Testis (tissue), 5 donors: ENCODE measurements at places on chromosomes 1 and 21. TPM values are rescaled to one million over a fixed set of nuclear protein-coding genes. Genes with fewer than 3 reads are reported as not detected.

RRP1 gene
- 40.2 TPM for total RNA-seq

DNA sequence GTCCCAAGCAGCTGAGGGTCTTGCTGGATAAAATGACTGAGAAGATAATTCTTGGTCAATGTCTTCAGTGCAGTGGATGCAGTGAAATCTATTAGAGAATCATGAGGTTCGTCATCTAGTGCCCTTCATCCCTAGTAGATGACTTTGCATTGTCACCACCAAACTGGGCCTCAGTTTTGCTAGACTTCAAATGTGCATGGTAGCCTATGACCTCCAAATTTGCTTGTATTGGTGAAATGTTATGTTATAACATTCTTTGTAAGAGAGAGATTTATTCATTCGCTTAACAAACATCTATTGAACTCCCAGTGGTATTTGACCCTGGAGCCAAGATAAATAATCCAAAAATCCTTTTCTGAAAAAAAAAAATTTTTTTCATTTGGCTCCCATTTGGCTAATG is 183.8 kb downstream of the LMX1A start:
- no peaks in the 10 kb centered on the region for H3K27me3 ChIP-seq
- H3K27ac ChIP-seq = no peak overlapping the region
- H3K4me1 ChIP-seq = no peaks in the 10 kb centered on the region

CFAP141 gene
- total RNA-seq = 4.0 TPM

UMODL1 gene
- 1.7 TPM for total RNA-seq

DNA sequence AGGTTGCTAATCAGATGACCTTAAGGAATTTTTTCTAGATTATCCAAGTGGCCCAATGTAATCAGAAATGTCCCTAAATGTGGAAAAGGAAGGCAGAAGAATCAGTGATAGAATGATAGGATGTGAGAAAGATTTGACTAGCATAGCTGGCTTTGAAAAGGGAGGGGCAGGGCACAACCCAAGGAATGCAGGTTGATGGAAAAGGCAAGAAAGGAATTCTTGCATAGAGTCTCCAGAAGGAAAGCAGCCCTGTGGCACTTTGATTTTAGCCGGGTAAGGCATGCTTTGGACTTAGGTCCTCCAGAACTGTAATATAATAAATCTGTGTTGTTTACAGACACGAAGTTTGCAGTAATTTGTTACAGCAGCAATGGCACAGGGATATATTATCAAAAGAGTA is 375.7 kb upstream of the B3GALT2 start:
- no peaks in the 10 kb centered on the region for H3K4me1 ChIP-seq
- H3K27ac ChIP-seq = no peak overlapping the region
- no peaks in the 10 kb centered on the region for H3K27me3 ChIP-seq
- no peak overlapping the region for H3K4me3 ChIP-seq

DNA sequence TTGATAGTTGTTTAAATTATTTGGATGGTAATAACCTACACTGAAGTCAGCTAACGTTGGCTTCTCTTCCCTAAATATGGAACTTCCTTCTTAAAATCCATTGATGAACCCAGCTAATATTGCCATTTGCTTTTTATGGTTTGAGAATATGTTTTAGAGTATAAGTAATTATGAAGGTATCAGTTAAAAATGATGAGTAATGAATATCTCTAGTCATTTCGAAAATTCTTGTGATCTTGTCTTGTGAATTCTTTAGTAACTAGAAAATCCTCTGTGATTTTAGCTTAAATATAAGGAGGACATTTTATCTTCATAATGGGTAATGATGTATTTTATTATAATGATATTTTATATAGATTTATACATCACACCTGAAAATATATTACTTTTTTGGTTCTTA is 50.5 kb downstream of the ADGRL2 start:
- no peaks in the 10 kb centered on the region for H3K36me3 ChIP-seq
- no peaks in the 10 kb centered on the region for H3K4me1 ChIP-seq
- no peak overlapping the region for H3K4me3 ChIP-seq
- no peak for DNase-seq
- no peak overlapping the region for H3K27ac ChIP-seq

EDARADD gene
- total RNA-seq = 3.2 TPM

PRDM16 gene
- 5.6 TPM for total RNA-seq

OR2L2 gene
- total RNA-seq = 0.56 TPM

DNA sequence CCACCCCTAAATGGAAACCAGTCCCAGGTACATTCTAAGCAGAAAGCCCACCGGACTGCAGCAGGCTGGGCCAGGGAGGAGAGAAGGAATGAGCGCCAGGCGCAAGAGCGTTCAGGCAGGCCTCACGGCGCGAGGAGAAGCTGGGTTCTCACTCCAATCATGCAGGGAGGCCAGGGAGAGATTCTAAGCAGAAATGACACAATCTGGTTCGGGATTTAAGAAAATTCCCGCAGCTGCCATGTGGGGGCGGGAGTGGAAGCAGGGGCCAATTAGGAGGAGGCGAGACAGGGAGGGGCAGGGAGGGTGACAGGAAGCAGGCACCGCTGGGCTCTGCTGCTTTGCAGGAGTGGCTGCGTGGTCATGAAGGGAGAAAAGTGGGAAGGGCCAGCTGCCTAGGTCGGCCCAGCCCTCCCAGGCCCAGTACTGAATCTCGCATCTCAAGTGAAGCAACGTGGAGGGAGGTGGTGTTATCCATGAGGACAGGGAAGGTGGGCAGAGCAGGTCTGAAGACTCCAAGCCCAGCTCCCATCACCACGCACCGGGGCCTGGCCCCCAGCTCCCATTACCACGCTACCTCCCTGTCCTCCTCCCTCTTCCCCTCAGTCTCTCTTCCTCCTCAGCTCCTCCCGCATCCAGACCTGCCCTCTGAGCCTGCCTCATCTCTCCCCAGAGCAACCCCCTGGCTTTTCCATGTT is 11.8 kb downstream of the NPHP4 start:
- H3K27ac ChIP-seq = no peak overlapping the region
- no peaks in the 10 kb centered on the region for H3K4me1 ChIP-seq
- H3K4me3 ChIP-seq = no peak overlapping the region
- no peaks in the 10 kb centered on the region for H3K36me3 ChIP-seq
- H3K27me3 ChIP-seq = no peaks in the 10 kb centered on the region

DNA sequence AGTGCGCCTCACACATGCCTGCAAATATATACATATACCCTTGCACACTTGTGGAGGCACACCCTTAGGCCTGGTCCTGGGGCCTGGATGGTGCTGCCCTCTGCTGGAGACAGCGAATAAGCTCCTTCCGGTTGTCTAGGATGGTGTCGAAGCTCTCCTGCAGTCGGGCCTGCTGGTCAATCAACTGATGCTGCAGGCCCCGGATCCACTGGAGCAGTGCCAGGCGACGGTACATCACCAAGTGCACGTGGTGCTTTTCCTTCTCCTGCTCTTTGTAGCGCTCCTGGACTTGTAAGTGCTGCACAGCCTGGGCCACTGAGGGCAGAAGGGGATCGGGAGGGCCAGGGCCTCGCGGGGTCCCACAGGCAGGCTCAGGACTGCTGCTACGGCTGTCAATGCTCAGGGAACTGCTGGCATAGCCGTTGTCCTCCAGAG is 3.1 kb downstream of the C1orf216 start:
- no peaks in the 10 kb centered on the region for H3K27me3 ChIP-seq
- H3K4me1 ChIP-seq = peaks cover 4% of the 10 kb centered on the region
- DNase-seq = peak; percentile 69
- H3K27ac ChIP-seq = no peak overlapping the region
- no peaks in the 10 kb centered on the region for H3K36me3 ChIP-seq

DNA sequence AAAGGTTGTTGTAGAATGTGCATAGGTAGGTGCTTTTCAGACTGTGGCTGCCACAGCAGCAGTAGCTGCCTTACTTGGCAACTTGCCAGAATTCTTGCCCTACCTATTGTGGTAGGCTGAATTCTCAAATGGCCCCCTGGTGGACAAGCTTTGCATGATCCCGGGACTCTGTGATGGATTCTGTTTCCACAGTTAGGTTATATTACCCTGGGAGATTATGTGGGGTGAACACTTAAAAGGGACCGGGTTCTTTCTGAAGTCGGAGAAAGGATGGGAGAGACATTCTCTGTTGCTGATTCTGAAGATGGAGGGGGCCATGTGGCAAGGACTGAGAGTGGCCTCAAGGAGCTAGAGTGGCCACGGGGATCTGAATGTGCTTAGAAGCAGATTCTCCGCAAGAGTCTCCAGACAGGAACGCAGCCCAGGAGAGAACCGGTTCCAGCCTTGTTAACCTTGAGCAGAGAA is 32.1 kb upstream of the KCNE1 start:
- H3K4me3 ChIP-seq = no peak overlapping the region
- H3K4me1 ChIP-seq = no peaks in the 10 kb centered on the region
- no peak overlapping the region for H3K27ac ChIP-seq
- no peaks in the 10 kb centered on the region for H3K27me3 ChIP-seq
- H3K36me3 ChIP-seq = no peaks in the 10 kb centered on the region

TRAF3IP3 gene
- total RNA-seq = 0.63 TPM

KCNC4 gene
- total RNA-seq = 24.8 TPM

GRCh38 chr1:206784471-206784903 is 12.2 kb upstream of the IL10 start:
- no peak overlapping the region for H3K4me3 ChIP-seq
- no peak for DNase-seq
- H3K4me1 ChIP-seq = no peaks in the 10 kb centered on the region
- no peaks in the 10 kb centered on the region for H3K36me3 ChIP-seq
- no peak overlapping the region for H3K27ac ChIP-seq

- H3K4me3 ChIP-seq = no peak overlapping the region
- H3K4me1 ChIP-seq = no peaks in the 10 kb centered on the region
- no peak for DNase-seq
- no peak overlapping the region for H3K27ac ChIP-seq
- no peaks in the 10 kb centered on the region for H3K27me3 ChIP-seq
- no peaks in the 10 kb centered on the region for H3K36me3 ChIP-seq
Observed at GRCh38 chr1:65343286-65343685, 33.9 kb downstream of the DNAJC6 start.

GRCh38 chr1:174815036-174815435 is 184.7 kb upstream of the CACYBP start:
- no peaks in the 10 kb centered on the region for H3K4me1 ChIP-seq
- no peak for DNase-seq
- H3K36me3 ChIP-seq = no peaks in the 10 kb centered on the region

PACC1 gene
- total RNA-seq = 10.2 TPM

CPTP gene
- 64.4 TPM for total RNA-seq

DNA sequence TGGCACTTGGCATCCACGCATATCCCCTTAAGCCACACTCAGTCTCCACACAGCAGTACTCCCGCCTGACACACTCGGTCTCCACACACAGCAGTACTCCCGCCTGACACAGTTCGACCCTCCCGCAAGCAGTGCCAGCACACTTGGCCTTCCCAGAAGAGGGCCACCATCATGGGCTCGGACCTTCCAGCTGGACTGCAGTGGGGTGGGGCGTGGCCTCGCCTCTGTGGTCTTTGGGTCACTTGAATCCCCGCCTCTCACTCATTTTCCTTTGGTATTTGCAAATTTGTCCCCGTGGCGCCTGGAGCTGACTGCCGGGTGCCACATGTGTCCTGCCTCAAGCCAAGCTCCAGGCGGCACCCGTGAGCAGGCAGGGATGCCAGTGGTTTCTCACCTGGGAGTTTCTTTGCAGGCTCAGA is 63.7 kb downstream of the FAAP20 start:
- peaks cover 28% of the 10 kb centered on the region for H3K4me1 ChIP-seq
- no peak overlapping the region for H3K27ac ChIP-seq
- DNase-seq = no peak

DNA sequence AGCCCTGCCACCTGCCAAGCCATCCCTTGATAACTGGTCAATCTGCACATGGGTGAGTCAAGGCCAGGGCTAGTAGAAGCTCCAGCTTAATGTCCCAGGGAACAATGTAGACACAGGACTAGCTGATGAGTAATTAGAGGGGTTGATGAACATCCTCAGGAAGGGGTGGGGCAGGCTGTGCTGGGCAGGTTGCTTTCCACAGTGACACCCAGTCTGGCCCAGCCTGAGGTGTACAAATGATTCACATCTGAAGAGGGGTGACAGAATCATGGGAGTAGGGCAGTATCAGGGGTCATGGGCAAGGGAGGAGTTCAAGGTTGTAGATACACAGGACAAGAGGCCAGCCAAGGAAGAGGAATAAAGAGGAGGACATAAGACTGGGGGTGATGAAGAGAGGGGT is 4.3 kb downstream of the LPAR3 start:
- no peaks in the 10 kb centered on the region for H3K4me1 ChIP-seq
- H3K4me3 ChIP-seq = no peak overlapping the region
- H3K36me3 ChIP-seq = no peaks in the 10 kb centered on the region
- H3K27me3 ChIP-seq = no peaks in the 10 kb centered on the region
- H3K27ac ChIP-seq = no peak overlapping the region
- no peak for DNase-seq

DNA sequence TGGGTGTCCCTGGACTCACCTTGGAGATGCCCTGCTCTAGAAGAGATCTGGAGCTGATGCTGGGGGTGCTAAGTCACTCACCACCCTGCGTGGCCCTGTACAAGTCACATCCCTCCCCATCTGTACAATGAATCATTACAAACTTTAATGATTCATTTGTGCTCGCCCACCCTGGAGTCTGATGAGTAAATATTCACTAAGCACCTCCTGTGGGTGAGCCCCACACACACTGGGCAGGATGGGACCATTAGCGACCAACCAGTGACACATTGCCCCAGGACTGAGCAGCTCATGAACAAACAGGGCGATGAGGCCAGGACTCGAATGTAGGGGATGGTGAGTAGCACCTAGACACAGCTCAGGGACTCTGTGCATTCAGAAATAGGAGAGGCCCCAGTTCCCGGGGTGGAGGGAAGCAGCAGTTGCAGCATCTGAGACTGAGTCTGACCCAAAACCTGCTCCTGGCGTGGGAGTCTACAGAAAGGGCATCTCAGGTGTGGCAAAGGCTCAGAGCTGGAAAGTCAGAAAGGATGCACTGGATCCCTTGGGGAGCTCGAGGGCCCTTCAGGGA is 18.1 kb upstream of the PDZK1IP1 start:
- no peaks in the 10 kb centered on the region for H3K36me3 ChIP-seq
- no peak overlapping the region for H3K4me3 ChIP-seq
- H3K27me3 ChIP-seq = no peaks in the 10 kb centered on the region
- no peaks in the 10 kb centered on the region for H3K4me1 ChIP-seq
- no peak overlapping the region for H3K27ac ChIP-seq

TMEM82 gene
- total RNA-seq = not detected

TAL1 gene
- total RNA-seq = 3.5 TPM

GRCh38 chr1:20636785-20637347 is 3.6 kb downstream of the PINK1 start:
- no peak overlapping the region for H3K4me3 ChIP-seq
- DNase-seq = no peak
- no peaks in the 10 kb centered on the region for H3K27me3 ChIP-seq
- no peaks in the 10 kb centered on the region for H3K36me3 ChIP-seq

TRABD2B gene
- 2.0 TPM for total RNA-seq

DNA sequence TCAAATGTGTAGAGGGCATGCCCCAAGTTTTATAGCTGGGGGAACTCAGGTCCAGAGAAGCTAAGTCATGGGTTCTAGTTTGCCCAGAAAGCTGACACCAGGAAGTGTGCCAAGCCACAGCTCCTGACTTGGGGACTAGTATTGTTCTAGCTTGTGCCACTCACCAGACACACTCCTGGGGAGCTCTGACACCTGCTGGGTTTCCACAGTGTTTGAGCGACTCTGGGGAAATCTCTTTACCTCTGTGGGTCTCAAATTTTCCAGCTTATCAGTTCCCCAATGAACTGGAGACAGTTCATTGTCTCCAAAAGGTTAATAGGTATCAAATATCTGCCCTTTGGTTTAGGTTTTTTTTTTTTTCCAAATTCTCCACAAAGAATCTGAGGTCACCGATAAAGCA is 4.2 kb downstream of the KISS1 start:
- H3K4me1 ChIP-seq = no peaks in the 10 kb centered on the region
- H3K27ac ChIP-seq = no peak overlapping the region
- no peak overlapping the region for H3K4me3 ChIP-seq
- no peaks in the 10 kb centered on the region for H3K27me3 ChIP-seq
- no peaks in the 10 kb centered on the region for H3K36me3 ChIP-seq
- no peak for DNase-seq
